Inflammatory macrophage treated with lipopolysaccharide for 4 hours (primary cell): ENCODE measurements at places on chromosomes 12 and 14.
A peak's percentile ranks its signal among the peaks of the same experiment; 100 is the strongest.

DNA sequence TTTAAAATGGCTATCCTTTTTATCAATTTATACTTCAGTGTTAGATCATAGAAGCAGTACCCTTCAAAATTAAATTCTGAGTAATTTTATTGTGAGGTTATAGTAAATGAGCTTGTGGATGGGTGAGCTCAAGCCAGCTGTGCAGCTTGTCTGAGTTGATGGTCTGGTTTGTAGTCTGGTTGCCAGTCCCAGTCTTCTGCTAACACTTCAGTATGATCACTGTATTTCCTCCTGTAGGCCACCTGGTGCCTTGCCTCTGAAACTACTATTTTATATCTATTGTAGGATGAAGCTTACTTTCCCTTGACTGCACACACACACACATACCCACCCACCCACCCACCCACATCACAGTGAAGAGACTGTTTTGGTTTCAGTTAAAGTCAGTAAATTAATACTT lies 496.4 kb downstream of the PCNX1 start:
- peak; percentile 38 for DNase-seq

GRCh38 chr14:80535171-80535570 lies 323.9 kb upstream of the DIO2 start:
- no peak for DNase-seq

DNA sequence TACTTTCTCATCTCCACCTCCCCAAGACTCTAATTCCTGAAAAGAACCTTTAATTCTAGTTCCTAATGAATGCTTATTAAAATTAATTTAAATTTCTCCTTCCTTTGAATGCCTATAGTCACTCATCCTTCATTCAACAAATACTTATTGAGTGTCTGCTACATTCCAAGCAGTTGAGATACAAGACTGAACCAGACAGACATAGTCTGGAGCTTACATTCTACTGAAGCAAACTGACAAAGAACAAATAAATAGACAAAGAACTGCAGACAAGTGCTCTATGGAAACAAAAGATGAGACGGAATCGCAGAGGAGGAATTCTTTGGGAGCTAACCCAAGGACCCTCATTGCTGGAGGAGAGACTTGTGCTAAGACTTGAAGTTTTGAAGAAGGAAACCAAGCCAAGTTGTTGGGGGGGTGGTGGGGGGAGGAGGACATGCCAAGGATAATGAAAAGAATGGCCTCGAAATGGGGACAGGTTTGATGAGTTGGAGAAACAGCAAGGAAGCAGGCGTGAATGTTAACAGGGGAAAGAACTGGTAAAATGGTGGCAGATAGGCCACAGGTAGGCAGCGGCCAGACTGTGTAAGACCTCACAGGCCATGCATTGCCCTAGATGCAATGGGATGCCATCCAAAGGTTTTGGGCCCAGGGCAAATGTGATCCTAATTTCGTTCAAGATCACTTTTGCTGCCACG lies 9.7 kb upstream of the TDG start:
- DNase-seq, result no peak

- peak; percentile 69 for DNase-seq
Measured at GRCh38 chr14:21352587-21352986, 31.2 kb downstream of the SUPT16H start.

- no peak for DNase-seq
Measured at GRCh38 chr12:40980427-40980961, 207.6 kb upstream of the PDZRN4 start.

GRCh38 chr14:91374879-91375702 lies 42.5 kb downstream of the CCDC88C start:
- DNase-seq, result no peak

DNA sequence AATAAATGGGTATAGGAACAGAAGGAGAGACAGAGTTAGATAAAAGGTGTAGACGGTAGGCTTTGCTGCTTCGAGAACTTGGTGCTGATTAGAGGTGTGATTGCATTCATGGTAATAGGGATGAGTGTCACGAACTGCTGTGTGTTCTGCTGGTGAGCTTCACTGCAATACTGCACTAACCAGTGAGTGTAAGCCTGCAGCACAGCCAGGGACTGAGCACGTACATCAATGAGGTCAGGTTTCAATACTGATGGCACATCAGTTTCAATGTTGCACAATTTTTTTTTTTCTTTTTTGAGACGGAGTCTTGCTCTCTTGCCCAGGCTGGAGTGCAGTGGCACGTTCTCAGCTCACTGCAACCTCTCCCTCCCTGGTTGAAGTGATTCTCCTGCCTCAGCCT lies 24.9 kb upstream of the EDDM3A start:
- DNase-seq, result no peak

- DNase-seq, result peak; percentile 79
Measured at GRCh38 chr14:90647473-90648005, 168.7 kb downstream of the TTC7B start.

DNA sequence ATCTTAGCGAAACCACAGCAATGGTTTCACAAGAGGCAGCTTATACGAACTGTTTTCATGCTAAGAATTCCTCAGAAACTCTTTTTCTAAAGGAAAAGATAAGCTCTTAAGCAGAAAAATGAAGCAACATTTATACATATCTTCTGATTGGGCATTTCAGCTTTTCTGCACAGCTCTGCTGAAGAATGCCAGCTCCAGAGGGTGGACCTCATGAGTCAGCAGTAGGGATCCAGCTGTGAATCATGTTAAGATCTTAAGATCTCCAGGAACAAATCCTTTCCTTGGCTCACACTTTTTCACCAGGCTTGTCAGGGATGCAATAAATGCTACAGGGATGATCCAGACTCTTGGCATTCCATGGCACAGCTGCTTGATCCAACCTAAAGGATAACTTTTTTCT lies 477.1 kb upstream of the CCDC196 start:
- no peak for DNase-seq

DNA sequence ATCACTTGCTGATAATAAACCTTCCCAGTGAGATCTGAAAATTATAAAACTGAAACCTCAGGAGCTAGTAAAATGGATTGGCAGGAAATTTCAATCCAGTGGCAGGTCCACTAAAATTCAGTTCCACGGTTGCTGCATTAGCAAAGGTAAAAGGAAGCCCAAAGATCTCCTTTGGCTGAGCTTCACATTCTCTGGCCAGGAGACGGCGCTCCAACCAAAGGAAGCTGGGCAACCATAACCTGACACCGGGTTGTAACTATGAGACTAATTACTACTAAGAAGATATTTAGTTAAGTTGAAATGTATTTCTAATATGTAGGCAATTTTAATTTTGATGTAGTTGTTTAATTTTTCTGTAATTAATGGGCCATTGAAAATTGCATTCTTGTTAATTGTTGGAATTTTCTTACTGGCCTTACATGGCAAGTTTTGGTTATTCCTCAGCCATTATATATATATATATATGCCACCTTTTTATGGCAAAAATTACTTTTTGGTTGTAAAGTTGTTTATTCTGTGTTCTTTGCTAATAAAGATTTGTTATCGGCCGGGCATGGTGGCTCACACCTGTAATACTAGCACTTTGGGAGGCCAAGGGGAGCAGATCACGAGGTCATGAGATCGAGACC lies 17.0 kb downstream of the OR8S1 start:
- DNase-seq, result peak; percentile 35

DNA sequence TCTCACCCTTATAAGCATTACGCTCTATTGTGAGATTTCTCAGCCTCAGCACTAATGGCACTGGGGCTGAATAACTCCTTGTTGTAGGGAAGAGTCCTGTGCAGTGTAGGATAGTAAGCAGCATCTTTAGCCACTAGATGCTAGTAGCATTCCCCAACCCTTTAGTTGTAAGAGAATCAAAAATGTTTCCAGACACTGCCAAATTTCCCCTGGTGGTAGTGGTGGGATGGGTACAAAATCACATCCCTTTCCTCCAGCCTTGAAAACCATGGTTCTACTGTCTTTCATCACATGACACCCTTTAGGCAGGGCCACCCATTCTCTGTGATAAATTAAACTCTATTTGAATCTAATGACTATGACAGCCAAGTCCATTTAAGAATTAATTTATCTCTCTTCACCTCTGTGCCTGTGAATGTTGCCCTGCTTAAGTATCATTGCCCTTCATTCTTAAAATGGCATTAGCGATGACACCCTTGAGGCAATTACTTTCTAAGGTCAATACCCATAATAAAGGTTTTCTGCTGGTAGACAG lies 199.4 kb downstream of the ANO4 start:
- no peak for DNase-seq

- DNase-seq, result no peak
Measured at GRCh38 chr12:39329018-39329417, 113.9 kb downstream of the KIF21A start.

DNA sequence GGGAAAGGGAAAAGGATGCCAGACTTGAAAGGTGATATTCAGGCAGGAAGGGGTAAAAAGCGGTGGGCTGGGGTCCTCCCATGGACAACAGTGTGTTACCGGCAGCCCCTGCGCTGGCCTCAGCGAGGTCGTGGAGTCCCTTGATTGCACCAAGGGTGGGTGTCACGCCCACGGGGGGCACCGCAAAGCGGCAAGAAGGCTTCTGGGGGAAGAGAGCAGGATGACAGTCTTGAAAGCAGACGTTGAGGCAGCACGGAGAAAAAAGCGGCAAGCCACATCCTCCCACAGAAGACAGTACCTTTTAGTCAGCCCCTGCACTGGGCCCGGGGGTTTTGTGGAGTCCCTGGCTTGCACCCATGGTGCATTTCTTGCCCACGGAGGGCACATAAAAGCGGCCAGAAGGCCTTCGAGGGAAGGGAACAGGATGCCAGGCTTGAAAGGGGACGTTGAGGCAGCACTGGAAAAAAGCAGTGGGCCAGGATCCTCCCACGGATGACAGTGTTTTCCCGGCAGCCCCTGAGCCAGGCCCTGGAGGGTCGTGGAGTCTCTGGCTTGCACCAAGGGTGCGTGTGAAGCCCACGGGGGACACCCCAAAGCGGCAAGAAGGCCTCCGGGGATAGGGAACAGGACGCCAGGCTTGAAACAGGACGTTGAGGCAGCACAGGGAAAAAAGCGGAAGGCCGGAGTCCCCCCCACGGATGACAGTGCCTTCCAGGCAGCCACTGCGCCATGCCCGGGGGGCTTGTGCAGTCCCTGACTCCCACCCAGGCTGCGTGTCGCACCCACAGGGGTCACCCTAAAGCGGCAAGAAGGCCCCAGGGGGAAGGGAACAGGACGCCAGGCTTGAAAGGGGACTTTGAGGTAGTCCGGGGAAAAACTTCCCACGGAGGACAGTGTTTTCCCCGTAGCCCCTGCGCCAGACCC lies 162.2 kb upstream of the ALG10B start:
- DNase-seq, result no peak

DNA sequence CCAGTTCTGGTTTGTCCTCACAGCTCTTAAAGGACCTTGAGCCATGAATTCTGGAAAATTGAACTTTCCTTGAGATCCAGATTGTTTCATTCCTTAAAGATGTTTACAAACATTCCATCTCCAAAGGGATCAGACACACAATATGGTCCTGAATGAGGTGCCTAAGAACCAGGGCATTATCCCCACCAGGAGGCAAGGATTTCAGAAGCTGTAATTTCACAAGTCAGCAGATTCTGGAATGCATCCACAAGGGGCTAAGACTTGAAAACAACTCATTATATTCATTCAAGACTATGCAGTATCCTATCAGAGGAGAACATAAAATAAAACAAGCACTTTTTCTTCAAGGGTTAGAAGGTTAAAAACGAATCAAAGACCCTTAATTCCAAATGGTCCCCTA lies 15.1 kb downstream of the KCNH5 start:
- no peak for DNase-seq

DNA sequence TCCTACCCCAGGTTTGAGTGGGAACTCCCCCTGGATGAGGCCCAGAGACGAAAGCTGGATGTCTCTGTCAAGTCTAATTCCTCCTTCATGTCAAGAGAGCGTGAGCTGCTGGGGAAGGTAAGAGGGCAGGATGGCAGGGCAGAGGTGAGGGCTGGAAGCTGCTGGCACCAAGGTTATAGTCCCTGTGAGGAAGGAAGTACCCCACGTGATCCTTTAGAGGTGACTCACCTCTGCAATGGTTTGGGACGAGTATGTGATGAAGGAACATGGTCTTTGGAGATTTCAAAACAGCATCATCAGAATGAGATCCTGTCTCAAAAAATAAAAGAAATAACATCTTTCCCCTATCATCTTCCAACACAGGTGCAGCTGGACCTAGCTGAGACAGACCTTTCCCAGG lies 9.2 kb upstream of the MYL6B start:
- DNase-seq, result no peak

DNA sequence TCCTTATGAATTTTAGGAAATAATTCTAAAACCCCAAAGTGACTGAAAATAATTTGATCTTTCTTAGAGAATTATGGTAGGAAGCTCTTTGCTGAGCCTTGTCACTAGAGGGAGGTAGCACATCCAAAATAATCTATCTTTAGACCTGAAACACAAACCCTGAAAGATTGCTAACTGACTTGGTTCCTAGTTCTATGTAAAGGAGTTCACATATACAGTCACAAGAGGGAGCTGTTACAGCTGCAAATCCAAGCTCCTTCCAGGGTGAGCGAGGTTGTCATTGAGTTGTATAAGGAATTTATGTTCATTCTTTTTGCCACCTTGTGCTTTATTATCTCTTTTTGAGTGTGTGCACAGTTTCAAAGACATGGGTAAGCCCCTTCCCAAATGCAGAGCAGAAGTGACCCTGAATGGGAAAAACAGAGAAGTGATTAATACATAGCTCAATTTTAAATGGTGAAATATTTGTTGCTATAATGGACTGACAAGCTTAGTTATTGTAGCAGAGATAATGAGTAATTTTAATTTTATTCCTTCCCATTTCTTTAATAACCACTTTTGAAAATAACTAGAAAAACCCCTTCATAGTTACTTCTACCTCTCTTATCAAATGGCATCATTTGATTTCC lies 387.9 kb downstream of the DAD1 start:
- DNase-seq, result peak; percentile 58

GRCh38 chr14:71675900-71676287 lies 256.3 kb upstream of the RGS6 start:
- no peak for DNase-seq

DNA sequence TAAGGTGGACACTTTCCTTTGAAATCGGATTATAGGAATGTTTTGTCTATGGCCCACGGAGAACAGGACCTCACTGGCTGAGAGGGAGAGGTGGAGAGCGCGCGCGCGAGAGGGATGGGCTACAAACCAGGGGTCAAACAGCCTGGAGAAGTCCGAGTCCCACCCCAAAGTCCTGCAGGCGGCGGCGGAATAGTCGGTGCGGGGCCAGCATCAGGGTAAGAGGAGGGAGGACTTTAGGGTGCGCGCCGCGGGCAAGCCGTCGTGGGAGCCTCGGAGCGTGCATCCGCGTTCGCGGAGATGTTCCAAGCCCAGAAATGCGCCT lies 3.3 kb upstream of the HOXC8 start:
- DNase-seq, result no peak
